Liver (tissue), 10 donors: ENCODE measurements at places on chromosomes 4 and X. TPM values are rescaled to one million over a fixed set of nuclear protein-coding genes. Genes with fewer than 3 reads are reported as not detected.

The ZAR1 gene
- total RNA-seq = 0.28 TPM

The LAS1L gene
- total RNA-seq = 15.1 TPM

The GATA1 gene
- total RNA-seq = 39.9 TPM

The BRS3 gene
- not detected for total RNA-seq

The CYLC1 gene
- not detected for total RNA-seq

The GRPEL1 gene
- 35.2 TPM for total RNA-seq

The ABCD1 gene
- 10.8 TPM for total RNA-seq

The ATOH1 gene
- not detected for total RNA-seq

The NAT8L gene
- 0.09 TPM for total RNA-seq

The RTL3 gene
- not detected for total RNA-seq

The PARM1 gene
- 2.2 TPM for total RNA-seq

The RRH gene
- total RNA-seq = 0.05 TPM

The TBL1X gene
- total RNA-seq = 15.1 TPM

The UNC5C gene
- 1.2 TPM for total RNA-seq

The ARAP2 gene
- total RNA-seq = 23.6 TPM

The KCND1 gene
- total RNA-seq = 1.1 TPM
